ENCODE measurements at places on chromosomes 1 and 21.

- DNase-seq = peak; percentile 86
Measured at GRCh38 chr1:64598100-64598571, 128.2 kb downstream of the CACHD1 start.

GRCh38 chr21:33733601-33734000, 91.3 kb downstream of the ITSN1 start:
- no peak for DNase-seq

DNA sequence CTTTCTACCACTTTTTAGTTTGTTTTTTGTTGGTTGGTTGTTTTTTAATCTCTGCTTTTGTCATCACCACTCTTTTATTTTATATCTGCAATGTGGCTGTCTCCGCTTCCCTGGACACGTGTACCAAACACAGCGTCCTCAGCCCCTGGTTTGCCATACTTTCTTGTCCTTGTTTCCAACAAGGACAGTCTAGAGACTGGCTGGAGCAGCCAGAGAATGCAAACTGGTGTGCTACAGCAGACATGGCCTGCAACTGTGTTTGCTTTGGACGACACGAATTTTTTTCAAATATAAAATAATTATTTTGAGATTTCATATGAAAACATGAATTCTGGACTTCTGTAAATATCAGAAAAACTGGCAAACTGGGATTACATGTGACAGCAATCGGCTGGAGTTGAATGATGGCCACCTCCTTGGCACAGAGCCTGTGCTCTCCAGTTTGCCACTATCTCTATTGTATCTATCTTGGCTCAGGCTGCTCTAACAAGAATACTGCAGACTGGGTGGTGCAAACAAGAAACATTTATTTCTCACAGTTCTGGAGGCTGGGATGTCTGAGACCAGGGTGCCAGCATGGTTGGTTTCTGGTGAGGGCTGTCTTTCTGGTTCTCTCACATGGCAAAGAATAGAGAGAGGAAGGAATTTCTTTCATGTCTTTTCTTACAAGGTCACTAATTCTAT, 34.6 kb upstream of the POU2F1 start:
- DNase-seq = no peak

GRCh38 chr21:38467911-38468310, 30.4 kb downstream of the ERG start:
- DNase-seq = no peak

GRCh38 chr1:231410036-231410612, 12.0 kb downstream of the EGLN1 start:
- DNase-seq = peak; percentile 87

- DNase-seq = no peak
Measured at GRCh38 chr1:59579222-59579621, 235.5 kb upstream of the HOOK1 start.

DNA sequence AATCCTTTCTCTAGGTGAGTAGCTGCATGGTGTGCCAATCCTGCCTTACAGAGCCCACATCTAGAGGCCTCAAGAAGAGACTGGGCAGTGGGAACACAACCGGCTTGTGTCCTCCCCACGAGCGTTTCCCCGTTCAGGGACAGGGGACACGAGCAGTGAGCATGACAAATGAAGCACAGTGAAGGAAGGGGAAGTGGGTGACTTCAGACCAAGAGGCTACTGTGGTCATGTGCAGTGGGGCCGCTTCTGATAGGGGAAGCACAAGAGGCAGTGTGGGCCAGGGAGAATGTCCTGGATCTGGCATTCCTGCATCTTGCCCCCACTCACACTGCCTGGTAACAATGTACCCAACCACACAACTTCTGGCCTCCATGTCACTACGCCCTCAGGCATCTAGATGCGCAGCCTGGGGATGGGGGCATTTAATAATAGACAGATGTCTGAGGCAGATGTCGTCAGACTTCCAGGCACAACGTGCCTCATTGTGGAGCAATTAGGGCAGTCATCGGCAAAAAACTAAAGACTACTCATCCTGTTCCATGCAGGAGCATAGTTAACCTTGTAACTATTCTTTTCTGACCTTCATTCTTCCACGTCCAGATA, 155.6 kb upstream of the NBPF11 start:
- DNase-seq = no peak

GRCh38 chr1:117123274-117123673, 1.7 kb upstream of the TRIM45 start:
- no peak for DNase-seq

DNA sequence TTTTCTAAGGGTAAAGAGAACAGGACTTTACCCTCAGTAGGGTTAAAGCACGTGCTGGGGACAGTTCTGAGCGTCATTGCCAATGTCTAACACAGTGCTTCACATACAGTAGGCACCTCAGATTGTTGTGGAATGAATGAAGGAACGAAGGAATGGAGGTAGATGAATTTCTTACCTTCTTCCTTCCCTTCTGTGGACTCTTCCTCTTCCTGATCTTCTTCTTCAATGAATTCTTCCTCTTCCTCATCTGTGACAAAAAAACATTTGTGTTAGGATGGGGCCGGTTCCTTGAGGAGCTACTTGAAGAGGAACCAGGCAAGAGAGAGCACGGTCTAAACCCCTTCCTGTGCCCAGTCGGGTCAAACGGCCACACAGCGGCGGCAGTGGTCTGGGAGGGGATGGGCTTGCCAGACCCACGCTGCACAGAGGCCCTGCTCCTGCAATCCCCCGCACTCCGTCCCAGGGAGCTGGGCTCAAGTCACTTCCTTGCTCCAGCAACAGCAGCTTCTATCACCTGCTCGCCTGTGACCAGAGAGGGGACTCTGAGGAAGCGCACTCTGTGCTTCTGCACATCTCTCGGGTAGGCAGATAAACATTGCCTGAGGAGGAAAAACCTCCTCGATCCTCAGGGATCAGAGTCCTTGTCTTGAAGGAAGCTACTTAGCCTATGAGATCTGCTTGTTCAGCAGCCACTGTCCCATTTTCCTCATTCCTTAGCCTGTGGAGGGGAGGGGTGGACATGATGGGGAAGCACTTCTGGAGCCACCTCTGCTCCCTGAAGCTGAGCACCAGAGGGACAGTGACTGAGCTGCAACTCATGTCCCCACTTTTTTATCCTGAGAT, 8.0 kb upstream of the SLC30A2 start:
- no peak for DNase-seq

DNA sequence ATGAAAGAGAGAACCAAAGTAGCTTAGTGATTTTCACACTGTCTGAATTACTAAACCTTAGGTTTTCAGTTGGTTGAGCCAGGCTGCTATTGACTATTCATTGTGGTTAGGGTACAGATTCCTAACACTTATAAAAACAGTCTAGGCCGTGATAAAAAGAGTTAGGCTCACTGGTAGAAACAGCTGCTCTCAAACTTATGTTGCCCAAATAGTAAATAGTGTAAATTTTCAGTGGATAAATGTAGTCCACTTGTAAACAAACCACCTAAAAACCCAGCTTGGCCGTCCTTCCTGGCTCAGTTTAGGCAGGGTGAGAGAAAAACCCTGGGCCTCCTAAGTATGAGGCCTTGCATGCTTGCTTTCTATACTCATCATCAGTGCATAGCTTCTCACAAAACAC, 34.9 kb downstream of the ARID1A start:
- no peak for DNase-seq

DNA sequence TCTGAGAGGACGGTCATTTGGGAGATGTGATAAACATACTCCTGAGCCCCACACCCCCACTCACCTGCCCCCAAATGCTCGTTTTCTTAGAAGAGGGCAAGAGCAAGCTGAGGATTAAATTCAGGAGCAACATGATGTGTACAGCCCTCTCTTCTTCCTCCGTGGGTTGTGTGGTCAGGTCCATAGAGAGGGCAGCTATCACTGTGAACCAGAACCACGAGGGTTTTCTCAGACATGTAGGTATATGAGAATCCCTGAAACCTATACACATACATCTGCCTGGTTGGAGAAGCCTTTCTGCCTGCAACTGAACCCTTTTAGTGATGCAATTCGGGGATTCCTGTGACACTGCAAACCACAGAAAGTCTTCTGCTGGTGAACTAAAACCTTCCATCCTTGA, 38.9 kb downstream of the PGM1 start:
- no peak for DNase-seq

GRCh38 chr1:62250126-62250726, 55.6 kb downstream of the L1TD1 start:
- no peak for DNase-seq

GRCh38 chr1:95229037-95229436, 5.0 kb upstream of the RWDD3 start:
- DNase-seq = no peak

GRCh38 chr1:172215006-172215405, 205.5 kb upstream of the C1orf105 start:
- no peak for DNase-seq

GRCh38 chr1:148293651-148294050, 141.6 kb upstream of the NBPF11 start:
- DNase-seq = no peak

DNA sequence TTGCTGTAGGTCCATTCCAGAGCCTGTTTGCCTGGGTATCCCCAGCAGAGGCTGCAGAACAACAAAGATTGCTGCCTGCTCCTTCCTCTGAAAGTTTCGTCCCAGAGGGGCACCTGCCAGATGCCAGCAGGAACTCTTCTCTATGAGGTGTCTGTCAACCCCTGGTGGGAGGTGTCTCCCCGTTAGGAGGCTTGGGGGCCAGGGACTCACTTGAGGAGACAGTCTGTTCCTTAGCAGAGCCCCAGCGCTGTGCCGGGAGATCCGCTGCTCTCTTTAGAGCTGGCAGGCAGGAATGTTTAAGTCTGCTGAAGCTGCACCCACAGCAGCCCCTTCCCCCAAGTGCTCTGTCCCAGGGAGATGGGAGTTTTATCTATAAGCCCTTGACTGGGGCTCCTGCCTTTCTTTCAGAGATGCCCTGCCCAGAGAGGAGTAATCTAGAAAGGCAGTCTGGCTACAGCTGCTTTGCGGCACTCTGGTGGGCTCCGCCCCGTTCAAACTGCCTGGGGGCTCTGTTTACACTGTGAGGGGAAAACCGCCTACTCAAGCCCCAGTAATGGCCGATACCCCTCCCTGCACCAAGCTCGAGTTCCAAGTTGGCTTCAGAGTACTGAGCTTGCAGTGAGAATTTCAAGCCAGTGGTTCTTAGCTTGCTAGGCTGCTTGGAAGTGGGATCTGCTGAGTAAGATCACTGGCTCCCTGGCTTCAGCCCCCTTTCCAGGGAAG, 8.7 kb upstream of the SLC25A24 start:
- no peak for DNase-seq

DNA sequence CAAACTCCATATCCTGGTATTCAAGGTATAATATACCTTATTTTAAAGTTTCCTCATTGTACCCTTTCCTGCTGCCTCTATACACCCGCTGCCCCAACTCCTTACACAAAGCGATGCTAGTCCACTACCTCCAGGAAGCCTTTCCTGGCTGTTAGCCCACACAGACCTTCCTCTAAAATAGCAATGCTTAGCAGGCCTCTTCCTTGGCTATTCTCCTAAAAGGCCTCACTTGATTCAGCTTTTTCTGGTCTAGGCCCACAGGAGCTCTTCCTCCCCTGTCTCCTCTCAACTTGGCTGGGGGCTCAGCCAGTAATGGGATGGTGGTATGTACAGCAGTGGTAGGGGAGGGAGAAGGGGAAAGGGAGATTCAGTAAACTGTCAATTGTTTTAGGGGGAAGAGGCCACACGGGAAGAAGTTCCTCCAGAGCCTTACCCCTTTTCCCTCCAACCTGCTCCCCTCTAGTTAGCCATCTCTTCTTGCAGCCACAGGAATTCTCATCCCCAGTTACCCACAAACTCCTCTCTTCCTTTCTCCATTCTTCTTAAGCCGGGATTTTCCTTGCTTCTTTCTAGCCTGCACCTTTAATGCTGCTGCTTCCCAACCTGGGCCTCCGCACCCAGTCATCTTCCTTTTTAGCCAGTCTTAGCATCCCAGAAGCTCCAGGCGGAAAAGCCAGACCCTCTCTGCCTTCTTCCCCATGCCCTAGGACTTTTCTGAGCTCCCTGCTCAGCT, 2.6 kb downstream of the LRRC41 start:
- peak; percentile 39 for DNase-seq

DNA sequence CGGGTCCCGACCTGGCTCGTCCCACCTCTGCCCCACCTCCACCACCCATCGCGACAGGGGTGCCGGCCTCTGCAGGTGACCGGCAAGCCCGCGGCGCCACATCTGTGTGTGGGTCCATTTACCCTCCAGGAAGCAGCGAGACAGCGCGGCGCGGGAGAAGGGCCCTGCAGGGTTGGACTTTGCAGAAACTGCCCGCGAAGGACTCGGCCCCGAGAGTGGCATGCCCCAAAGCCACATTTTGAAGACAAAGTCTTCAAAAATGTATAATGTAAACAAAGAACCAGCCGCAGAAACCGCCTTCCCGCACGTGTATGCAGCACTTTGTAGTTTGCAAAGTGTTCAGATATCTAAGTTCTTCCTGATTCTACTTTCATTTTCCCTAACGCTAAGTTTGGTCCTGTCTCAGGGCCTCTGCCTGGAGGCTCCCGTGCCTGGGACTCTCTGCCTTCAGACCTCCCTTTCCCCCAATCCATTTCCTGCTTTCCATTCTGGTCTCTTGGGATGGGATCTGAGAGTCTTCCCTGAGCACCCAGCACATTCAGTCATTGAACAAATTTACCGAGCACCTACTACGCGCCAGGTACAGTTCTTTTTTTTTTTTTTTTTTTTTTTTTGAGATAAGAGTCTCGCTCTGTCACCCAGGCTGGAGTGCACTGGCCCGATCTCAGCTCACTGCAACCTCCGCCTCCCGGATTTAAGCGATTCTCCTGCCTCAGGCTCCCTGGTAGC, 524 bp upstream of the TMCO4 start:
- DNase-seq = peak; percentile 82

GRCh38 chr1:109225711-109226445, 12.2 kb downstream of the SARS1 start:
- DNase-seq = no peak

DNA sequence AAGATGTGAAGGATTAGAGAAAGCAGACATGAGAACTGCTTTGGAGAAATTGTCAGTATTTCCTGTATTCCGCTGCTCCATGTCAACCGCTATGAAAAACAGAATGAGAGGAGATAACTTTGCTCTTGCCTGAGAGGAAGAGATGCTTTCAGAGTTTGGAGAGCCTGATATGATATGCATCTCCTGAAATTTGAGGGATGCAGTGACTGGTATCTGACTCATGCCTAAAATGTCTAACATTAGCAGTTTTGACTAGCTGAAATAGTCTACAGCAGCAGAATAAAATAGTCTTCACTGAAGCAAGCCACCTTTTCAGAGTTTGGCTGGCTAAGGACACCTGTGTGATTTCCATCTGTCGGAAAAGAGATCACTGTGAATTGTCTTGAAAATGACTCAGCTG, 165.8 kb upstream of the LRRC7 start:
- no peak for DNase-seq

DNA sequence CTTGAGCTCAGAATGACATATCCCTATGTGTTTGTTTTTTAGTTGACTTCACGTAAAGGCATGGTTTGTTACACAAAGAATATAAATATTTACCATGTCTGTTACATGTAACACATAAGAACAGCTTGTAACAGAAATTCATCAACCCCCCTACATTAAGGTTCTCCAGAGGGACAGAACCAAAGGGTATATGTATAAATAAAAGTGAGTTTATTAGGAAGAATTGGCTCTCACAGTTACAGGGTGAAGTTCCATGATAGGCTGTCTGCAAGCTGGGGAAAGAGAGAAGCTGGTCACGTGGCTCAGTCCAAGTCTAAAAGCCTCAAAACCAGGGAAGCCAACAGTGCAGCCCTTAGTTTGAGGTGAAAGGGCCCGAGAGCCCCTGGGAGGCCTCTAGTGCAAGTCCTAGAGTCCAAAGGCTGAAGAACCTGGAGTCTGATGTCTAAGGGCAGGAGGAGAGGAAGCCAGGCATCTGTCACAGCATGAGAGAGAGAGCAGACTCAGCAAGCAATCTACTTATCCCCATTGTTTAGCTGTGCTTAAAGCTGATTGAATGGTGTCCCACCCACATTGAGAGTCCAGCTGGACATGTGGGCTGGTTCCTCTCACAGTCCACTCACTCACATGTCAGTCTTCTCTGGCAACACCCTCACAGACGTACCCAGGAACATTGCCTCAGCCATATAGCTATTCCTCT, 15.8 kb downstream of the THRAP3 start:
- DNase-seq = no peak
